NCI-H774 (cell line): ENCODE measurements at places on chromosomes 7 and 10.

DNA sequence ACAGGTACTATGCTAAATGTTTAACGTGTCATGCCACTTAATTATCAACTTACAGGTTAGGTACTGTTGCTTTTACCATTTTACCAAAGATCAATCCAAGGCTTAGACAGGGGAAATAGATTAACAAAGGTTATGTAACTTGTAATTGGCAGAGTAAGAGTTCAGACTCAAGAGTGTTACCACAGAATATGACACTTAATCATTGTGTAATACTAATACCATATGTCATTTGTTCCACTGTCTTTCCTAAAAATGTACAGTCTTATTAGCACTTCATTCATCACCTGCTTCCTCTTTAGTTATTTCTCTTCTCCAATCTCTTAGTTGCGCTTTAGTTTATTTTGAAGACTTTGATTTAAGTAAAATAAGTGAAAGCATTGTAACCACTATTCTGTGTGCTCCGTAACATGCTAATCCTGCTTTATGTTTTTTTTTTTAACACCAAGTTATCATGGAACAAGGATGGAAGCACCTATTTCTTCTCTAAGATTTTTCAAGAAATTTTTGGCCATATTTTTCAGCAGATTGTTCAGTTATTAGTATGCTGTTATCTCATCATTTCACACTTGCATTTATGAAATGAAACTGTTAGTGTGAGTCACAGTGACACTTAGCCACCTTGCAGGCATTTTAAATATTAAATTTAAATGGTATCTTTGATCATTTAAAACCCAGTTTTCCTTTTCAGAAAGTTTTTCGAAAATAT lies 197.3 kb downstream of the PHF14 start:
- no peak for DNase-seq

GRCh38 chr7:150973571-150974451 lies 4.3 kb downstream of the KCNH2 start:
- DNase-seq, result peak; percentile 89

DNA sequence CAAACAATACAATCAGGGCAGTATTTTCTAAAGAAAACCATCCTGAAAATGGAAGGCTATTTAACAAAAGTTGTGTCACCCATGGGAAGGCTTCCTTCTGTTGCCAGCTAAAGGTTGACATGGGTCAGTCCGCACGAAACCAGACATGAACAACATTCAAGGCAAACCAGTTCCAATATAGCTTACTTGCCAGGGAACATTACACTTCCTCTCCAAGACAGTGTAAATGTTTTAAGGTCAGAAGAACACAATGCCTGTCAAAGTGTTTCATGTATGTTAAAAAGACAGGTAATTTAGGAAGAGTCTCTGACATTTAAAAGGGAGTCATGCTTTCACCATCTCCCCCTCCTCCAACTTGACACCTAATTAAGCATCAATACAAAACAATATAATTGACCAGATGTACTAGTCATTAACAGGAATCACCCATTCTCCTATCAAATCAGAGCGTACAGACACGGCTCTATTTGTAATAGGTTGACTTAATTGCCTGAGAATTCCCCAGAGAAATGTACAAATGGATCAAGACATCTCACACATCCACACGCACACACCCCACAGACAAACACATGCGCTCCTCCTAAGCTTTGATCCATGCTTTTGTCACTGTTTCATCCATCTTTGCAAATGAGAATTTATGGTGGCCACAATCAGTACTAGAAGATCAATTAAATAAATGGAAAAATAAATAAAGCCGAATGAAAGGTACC lies 69.5 kb downstream of the CACNA2D1 start:
- DNase-seq, result no peak

- DNase-seq, result no peak
Measured at GRCh38 chr7:150323682-150324372, 482 bp upstream of the ACTR3C start.

DNA sequence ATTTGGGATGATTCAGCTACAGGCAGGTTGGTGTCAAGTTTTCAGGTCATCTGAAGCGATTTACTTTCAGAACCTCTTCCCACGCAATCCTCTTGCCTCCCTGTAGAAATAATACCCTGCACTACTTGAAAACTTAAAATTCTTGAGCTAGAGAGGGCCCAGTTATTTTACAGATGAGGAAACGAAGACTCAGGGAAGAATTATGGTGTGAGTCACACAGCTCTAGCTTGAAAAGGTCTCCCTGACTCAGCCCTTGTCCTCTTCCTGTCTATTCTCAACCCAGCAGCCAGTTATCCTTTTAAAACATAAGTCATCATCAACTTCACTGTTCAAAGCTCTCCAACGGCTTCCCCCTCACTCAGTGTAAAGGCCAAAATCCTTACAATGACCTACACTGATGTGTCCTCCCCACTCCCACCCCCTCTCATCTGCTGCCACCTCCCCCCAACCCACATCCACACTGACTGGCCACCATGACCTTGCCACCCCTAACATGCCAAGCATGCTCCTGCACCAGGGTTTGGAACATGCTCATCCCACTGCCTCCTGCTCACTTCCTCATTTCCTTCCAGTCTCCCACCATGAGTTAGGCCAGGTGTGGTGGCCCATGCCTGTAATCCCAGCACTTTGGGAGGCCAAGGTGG lies 3.4 kb downstream of the DNMBP start:
- DNase-seq, result no peak

GRCh38 chr10:76126607-76127527 lies 695.4 kb downstream of the LRMDA start:
- DNase-seq, result peak; percentile 18

GRCh38 chr10:97032624-97033023 lies 153.1 kb downstream of the SLIT1 start:
- DNase-seq, result no peak

DNA sequence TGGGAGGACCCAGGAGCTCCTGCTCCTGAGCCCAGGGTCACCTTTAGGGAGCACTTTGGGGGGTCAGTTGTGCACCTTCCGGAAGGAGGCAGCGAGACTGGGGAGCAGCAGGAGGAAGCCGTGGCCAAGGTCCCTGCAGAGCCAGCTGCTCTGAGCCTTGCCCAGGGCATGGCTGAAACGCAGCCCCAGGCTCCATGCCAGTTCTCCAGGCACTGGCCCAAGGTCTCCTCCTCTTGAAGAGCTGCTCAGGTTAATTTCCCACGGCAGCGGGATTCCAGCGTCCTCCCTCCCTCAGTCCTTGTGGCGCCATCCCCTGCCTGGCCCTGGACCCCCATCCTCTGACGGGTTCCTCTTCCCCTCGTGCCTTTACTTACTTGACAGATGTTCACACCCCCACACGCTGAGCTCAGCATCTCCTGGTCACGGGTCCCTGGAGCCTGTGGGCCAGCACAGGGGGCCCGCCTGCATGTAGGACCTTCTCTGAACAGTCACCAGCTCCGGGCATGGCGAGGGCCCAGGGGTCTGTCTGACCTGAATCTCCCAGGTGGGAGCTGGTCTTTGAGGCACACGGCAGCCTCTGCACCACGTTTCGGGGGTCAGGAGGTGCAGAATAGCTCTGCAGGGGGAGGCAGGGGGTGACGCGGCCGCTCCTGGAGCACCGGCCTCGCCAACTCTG lies 16.7 kb upstream of the CFAP46 start:
- DNase-seq, result no peak

DNA sequence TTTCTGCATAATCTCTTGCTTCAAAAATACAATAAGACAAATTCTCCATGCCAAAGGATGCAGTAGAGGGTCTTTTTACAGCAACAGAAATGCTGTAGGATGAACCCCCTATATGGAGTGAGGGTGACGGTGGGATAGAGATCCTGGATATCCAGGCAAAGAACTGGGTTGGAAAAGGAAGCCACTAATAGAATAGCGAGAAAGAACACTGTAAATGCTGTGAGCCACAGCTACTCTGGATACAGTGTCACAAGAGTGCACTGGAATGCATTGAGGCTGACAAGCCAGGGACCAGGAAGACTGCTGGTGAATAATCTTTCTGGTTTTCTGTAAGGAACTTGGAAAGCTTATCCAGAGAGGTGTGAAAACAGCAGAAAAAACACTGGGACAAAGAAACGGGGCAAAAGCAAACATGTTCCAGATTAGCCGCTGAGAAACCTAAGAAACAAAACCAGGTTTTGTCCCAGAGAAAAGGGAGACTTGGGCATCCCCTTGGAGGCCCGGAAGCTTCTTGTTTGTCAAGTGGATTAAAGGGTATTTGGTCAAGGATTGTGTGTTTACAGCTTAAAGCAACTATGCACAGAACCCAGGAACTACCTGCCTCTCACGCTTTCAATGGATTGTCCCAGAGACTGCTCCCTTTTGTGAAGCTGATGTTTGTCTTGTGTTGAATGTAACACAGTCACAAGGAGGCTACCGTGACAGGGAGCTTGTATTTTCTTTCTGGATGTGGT lies 6.2 kb upstream of the MSMB start:
- DNase-seq, result no peak

DNA sequence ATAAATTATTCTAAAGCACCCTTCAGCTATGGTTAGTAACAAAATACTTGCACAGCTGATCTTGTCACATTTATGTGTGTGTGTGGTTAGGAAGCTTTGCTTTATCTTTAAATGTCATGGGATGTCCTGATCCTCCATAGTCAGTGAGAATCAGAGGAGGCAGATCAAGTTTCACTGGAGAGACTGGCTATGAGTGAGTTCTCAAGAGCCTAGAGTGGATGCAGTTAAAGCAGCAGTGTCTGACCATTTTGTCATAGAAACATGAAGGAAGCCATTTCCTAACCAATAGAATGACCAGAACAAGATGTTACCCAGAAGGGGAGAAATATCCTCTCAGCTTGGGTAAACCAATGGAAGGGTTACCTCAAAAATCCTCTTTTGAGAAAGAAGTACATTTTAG lies 207.2 kb upstream of the DKK1 start:
- no peak for DNase-seq
